ENCODE measurements at places on chromosomes 2 and 18. TPM values are rescaled to one million over a fixed set of nuclear protein-coding genes. Genes with fewer than 3 reads are reported as not detected.

DNA sequence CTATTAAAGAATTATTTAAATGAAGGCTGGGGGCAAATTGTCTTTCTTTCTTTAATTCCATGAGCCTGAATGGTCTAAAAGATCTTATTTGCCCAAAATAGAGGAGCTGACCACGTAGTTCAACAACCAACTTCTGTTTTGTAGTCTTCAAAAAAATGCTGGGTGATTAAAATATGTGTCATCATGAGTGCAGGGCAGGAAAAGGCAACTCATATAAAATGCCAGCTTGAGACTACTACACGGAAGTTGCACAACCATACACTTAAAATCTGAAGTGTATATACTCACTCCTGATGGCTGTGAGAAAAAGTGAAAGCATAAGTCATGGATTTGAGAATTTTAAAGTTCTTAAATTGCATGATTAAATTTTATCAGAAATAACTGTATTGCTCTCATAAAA is 210.9 kb downstream of the DYM start:
- H3K36me3 ChIP-seq, result peaks cover 3% of the 10 kb centered on the region
- no peak overlapping the region for H3K4me3 ChIP-seq
- no peaks in the 10 kb centered on the region for H3K27me3 ChIP-seq
- no peak for DNase-seq
- H3K27ac ChIP-seq, result no peak overlapping the region
- no peaks in the 10 kb centered on the region for H3K4me1 ChIP-seq

GRCh38 chr18:41853280-41853679 is 101.8 kb upstream of the PIK3C3 start:
- H3K4me1 ChIP-seq, result no peaks in the 10 kb centered on the region
- no peaks in the 10 kb centered on the region for H3K36me3 ChIP-seq
- H3K27ac ChIP-seq, result no peak overlapping the region
- no peaks in the 10 kb centered on the region for H3K27me3 ChIP-seq
- no peak for DNase-seq

DNA sequence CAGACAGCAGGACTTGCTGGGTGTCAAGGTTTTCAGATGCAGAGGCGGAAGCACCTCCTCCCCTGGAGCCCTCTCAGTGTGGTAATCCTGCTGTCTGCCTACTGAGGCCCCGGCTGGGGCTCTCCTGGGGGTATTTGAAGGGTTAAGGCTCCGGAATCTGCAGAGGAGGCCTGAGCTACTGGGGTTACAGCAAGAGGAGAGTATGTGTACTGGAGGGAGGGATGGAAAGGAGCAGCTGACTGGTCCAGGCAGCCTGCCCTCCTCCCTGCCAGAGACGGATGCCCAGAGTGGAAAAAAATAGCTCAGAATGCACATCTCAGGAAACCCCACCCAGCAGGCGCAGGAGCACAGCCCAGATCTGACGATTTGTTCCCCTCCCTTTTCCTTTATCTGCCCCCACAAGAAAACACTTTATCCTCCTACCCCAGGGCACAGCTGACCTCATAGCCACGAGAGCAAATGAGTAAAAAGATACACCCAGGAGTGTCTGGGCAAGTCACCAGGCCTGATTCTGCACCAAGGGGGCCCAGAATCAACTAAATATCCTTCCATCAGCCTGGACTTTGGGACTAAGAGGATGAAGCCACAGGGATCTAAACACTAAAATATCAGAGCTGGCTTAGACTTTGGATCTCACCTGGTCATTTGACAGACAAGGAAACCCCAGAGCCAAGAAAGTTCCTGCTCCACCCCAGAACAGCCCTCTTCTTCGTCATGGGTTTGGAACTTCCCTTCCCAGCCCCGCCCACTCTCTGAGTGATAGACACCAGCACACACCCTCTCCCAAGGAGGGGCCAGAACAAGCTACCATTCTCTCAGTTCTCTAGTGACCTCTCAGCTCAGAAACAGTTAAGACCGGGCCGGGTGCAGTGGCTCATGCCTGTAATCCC is 5.5 kb downstream of the TMBIM1 start:
- H3K36me3 ChIP-seq, result peaks cover 10% of the 10 kb centered on the region
- peak overlapping the region; percentile 72 for H3K4me3 ChIP-seq
- peaks cover 57% of the 10 kb centered on the region for H3K4me1 ChIP-seq
- peak; percentile 78 for DNase-seq
- H3K27me3 ChIP-seq, result no peaks in the 10 kb centered on the region
- H3K27ac ChIP-seq, result peak overlapping the region; percentile 99

- no peak overlapping the region for H3K4me3 ChIP-seq
- H3K27me3 ChIP-seq, result no peaks in the 10 kb centered on the region
- no peak for DNase-seq
- H3K27ac ChIP-seq, result no peak overlapping the region
- no peaks in the 10 kb centered on the region for H3K36me3 ChIP-seq
These were observed 126.8 kb downstream of the MARCHF4 start for GRCh38 chr2:216245391-216245975.

- H3K4me1 ChIP-seq, result no peaks in the 10 kb centered on the region
- H3K27ac ChIP-seq, result no peak overlapping the region
- no peak for DNase-seq
These were observed 226.0 kb upstream of the CTAGE1 start for GRCh38 chr18:22643731-22644130.

- no peaks in the 10 kb centered on the region for H3K27me3 ChIP-seq
- H3K4me3 ChIP-seq, result no peak overlapping the region
- no peaks in the 10 kb centered on the region for H3K36me3 ChIP-seq
- H3K27ac ChIP-seq, result no peak overlapping the region
These were observed 141.8 kb upstream of the BCL2L11 start for GRCh38 chr2:110978756-110979470.

DNA sequence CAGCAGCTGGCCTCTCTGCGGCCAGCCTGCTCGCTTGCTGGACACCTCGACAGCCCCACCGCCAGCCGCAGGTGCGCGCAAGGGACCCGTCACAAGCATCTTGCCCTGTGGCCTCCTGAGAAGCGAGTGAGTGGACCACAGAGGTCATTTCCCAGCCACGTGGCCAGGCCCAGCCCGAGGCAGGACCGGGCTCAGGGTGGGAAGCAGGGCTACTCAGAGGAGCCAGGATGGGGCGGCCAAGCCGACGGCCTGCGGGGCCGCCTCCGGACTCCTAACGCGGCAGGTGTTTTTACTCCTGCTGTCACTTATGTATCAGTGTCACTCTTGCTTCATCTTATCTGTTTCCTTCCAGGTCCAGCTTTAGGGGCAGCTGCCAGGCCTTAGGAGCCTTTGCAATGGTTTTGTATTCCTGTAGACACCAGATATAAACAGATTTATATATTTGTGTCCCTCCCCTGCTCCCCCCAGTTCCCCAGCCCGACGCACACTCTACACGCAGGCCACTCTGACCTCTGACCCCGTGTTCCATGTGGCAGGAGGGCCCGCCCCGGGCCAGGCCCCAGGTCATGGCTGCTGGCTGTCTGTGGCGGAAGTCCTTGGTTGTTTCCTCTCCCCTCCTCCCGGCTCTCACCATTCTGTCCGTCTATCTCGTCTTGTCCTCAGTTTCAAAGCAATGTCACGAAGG is 236.4 kb downstream of the ATAD2B start:
- H3K4me1 ChIP-seq, result no peaks in the 10 kb centered on the region
- no peak overlapping the region for H3K27ac ChIP-seq
- no peaks in the 10 kb centered on the region for H3K27me3 ChIP-seq
- no peak for DNase-seq
- no peak overlapping the region for H3K4me3 ChIP-seq

- H3K4me1 ChIP-seq, result no peaks in the 10 kb centered on the region
- peaks cover 2% of the 10 kb centered on the region for H3K27me3 ChIP-seq
- DNase-seq, result no peak
- no peak overlapping the region for H3K27ac ChIP-seq
These were observed 186.8 kb downstream of the RDH14 start for GRCh38 chr2:18373664-18374063.

DNA sequence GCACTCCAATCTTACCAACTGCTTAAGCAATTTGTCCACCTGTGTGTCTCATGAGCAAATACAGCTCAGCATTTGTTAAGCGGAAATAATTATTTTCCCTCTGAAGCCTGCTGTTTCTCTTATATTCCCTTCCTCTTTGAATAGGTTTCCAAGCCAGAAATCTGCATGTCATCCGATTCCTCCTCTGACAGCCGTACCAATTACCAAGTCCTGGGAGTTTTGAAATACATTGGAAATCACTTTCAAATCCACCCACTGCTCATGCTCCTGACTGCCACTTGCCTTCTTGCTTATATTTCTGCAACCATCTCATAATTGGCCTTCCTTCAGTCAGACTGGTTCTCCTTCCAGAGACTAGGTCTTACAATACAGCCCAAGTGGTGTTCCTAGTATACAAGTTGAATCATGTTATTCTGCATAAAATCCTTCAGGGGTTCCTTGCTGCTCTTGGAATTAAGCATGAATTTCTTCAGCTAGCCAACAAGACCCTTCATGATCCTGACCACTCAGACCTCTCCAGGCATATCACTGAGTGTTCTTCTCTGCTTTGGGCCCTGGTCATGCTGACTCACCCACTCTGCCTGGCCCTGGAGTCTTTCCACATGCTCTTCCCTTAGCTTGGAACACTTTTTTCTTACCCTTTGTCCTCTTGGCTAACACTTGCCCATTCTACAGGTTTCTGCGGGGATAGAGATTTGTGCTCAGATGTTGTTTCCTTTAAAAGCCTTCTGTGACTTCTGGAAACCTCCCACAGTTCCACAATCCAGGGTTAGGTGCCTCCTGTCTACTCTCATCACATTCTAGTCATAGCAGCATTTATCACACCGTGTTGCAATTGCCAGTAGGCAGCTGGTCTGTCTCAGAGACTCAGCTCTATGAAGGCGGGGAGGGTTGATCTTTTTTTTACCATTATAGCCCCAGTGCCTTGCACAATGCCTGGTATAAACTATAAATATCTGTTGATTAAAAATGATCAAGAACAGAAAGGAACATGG is 157.6 kb downstream of the ARL6IP6 start:
- no peak overlapping the region for H3K27ac ChIP-seq
- DNase-seq, result no peak
- H3K4me3 ChIP-seq, result no peak overlapping the region

DNA sequence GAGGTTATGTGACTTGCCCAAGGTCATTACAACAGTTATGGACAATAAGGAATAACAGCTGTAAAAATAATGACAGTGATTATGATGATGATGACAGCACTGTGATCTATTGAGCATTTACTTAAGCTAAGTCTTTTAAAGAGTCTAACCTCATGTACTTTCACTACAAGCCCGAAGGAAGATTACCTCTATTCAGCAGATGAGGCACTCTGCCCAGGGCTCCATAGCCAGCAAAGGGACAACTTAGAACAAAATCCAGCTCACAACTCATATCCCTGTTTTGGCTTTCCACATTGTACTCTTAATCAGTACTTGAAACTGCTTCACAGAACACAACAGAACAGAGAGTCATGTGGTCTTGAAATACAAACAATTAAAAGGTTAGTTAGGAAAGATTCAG is 290.2 kb downstream of the ZNF385B start:
- H3K36me3 ChIP-seq, result no peaks in the 10 kb centered on the region
- DNase-seq, result no peak
- H3K4me3 ChIP-seq, result no peak overlapping the region
- no peaks in the 10 kb centered on the region for H3K27me3 ChIP-seq
- no peaks in the 10 kb centered on the region for H3K4me1 ChIP-seq

DNA sequence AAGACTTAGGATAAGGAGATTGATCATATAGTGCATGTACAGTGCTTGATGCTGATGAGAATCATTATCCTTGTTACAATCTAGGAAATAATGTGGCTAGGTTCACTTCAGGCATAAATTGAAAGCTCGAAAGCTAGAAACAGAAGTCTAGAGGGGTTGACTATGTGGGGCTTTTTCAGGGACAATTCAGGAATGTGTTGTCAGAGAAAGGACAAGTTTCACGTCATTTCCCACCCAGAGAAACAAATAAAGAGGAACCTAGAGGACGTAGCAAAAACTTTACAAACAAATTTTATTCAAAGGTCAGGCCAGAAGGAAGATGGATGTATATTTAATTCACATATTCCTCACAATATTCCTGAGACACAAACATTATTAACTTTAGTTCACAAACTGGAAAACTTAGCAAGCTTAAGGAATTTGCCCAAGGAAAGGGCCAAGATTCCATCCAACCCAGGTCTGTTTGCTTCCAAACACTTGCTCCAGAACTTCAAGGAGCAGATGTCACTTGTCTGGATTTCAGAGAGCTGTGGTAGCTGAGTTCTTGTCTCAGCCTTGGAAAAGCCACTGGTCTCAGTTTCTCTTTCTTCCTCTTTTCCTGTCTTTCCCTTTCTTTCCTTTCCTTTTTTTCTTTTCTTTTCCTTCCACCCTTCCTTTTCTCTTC is 7.4 kb downstream of the CYRIA start:
- no peak for DNase-seq
- H3K4me1 ChIP-seq, result peaks cover 29% of the 10 kb centered on the region
- H3K27ac ChIP-seq, result no peak overlapping the region
- no peaks in the 10 kb centered on the region for H3K27me3 ChIP-seq
- no peaks in the 10 kb centered on the region for H3K36me3 ChIP-seq
- H3K4me3 ChIP-seq, result no peak overlapping the region

DNA sequence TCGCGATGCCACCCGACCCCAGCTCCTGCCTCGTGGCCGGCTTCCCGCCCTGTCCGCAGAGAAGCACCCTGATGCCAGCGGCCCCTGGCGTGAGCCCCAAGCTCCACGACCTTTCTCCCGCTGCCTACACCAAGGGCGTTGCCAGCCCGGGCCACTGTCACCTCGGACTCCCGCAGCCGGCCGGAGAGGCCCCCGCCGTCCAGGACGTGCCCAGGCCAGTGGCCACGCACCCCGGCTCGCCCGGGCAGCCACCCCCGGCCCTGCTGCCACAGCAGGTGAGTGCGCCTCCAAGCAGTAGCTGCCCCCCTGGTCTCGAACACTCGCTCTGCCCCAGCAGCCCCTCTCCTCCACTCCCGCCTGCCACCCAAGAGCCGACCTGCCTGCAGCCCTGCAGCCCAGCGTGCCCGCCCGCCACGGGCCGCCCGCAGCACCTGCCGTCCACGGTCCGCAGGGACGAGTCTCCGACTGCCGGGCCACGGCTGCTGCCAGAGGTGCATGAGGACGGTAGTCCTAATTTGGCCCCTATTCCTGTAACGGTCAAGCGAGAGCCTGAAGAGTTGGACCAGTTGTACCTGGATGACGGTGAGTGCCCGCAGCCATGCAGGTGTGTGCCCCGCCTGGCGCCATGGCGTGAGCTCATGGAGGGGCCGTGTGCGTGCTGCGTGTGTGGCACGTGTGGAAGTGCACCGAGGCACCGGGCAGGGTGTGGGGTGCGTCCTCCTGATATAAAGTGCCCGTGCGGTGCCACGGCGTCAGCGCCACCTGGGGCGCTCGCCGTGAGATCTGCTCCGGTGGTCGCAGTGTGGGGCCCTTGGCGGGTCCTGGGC is 90.8 kb downstream of the NFATC1 start:
- H3K27me3 ChIP-seq, result no peaks in the 10 kb centered on the region
- H3K27ac ChIP-seq, result no peak overlapping the region
- H3K4me3 ChIP-seq, result no peak overlapping the region

GRCh38 chr18:70221915-70222278 is 16.4 kb upstream of the RTTN start:
- no peak overlapping the region for H3K4me3 ChIP-seq
- no peak overlapping the region for H3K27ac ChIP-seq
- H3K4me1 ChIP-seq, result no peaks in the 10 kb centered on the region
- H3K27me3 ChIP-seq, result peaks cover 14% of the 10 kb centered on the region

Gene CHRND
- total RNA-seq, result not detected

Gene CACNB4
- 0.25 TPM for total RNA-seq

Gene LYPD6
- total RNA-seq, result not detected

Gene TUBA4B
- not detected for total RNA-seq

Gene KDM3A
- 142 TPM for total RNA-seq

Gene MAP3K2
- total RNA-seq, result 82.5 TPM

Gene DSG3
- total RNA-seq, result not detected

Gene TDRD15
- not detected for total RNA-seq

Gene BZW1
- total RNA-seq, result 258 TPM

Gene EFR3B
- total RNA-seq, result not detected

Gene TRABD2A
- 165 TPM for total RNA-seq

Gene MROH2A
- not detected for total RNA-seq

Gene PARD3B
- total RNA-seq, result 0.75 TPM
